ENCODE measurements at places on chromosomes 7 and 10.

DNA sequence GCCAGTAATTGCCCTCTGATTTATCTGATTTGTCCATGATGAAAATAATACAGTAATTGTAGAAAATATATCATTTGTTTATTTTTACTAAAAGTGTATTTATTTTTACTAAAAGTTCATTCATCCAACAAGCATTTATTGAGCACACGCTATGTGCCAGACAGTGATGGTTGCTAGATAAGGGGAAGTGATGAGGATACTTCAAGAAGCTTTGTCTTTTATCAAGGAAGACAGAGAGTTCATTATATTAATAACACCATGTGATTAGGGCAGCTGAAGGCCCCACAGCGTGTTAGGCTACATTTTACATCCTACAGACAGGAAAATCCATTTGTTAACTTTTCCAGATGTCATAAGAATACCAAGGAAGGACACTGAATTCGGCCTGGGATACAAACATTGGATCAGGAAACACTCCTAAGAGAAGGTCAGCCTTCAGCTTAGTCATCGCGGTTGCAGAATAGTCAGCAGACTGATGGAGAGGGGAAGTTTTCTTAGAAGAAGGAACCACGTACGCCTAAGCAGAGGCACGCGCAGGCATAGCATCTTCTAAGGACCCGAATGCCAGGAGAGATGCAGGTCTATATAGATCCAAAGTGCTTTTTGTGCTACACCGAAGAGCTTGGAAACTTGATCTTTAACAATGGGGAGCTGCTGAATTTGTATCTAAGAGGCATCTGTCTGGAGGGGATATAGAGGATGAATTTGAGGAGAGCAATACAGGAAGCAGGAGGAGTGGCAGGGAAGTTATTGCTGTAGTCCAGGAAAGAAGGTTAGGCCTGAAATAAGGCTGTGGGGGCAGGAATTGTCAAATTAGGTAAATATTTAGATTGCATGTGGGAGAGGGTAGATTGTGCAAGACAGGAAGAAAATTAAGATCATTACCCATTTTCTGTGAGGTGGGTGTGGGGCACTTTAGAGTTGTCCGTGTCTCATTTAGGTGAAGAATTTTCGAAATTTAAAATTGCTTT lies 85.7 kb downstream of the LRGUK start:
- DNase-seq: no peak

GRCh38 chr7:95725205-95725604 lies 47.1 kb upstream of the DYNC1I1 start:
- no peak for DNase-seq

GRCh38 chr7:54476609-54477008 lies 65.6 kb upstream of the VSTM2A start:
- DNase-seq: no peak

DNA sequence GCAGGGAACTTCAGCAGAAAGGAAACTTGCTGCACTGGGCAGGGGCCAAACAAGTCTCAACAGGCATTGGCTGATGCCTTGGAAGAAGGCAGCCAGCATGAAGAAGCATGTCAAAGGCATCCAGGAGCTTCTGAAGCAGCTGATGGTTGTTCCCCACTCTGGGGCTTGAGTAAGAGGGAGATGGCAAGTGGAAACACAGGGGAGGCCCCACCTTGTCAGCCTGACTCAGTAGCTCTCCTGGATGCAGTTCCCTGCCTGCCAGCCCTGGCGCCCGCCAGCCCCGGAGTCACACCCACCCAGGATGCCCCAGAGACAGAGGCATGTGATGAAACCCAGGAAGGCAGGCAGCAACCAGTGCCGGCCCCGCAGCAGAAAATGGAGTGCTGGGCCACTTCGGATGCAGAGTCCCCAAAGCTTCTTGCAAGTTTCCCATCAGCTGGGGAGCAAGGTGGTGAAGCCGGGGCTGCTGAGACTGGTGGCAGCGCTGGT lies 96.5 kb downstream of the TACC2 start:
- no peak for DNase-seq

GRCh38 chr7:138033241-138033640 lies 31.4 kb upstream of the CREB3L2 start:
- DNase-seq: no peak

GRCh38 chr7:116570306-116570705 lies 45.5 kb downstream of the CAV1 start:
- no peak for DNase-seq

DNA sequence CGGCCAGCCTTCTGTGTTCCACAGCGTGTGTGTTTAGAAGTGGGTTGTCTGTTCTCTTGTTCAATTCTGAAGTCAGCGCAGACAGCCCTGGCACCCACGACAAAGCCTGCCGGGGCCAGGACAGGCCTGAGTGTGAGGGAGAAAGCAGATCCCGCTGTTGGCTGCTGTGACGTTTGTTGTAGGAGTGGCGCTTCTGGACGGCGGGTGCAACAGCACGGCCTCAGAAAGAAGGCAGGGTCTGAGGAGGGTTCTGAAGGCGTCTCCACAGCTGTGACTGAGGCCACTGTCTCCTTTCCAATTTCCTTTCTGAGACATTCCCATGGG lies 76.2 kb downstream of the VIPR2 start:
- no peak for DNase-seq

- no peak for DNase-seq
Observed at GRCh38 chr10:49778197-49778596, 16.1 kb upstream of the OGDHL start.

DNA sequence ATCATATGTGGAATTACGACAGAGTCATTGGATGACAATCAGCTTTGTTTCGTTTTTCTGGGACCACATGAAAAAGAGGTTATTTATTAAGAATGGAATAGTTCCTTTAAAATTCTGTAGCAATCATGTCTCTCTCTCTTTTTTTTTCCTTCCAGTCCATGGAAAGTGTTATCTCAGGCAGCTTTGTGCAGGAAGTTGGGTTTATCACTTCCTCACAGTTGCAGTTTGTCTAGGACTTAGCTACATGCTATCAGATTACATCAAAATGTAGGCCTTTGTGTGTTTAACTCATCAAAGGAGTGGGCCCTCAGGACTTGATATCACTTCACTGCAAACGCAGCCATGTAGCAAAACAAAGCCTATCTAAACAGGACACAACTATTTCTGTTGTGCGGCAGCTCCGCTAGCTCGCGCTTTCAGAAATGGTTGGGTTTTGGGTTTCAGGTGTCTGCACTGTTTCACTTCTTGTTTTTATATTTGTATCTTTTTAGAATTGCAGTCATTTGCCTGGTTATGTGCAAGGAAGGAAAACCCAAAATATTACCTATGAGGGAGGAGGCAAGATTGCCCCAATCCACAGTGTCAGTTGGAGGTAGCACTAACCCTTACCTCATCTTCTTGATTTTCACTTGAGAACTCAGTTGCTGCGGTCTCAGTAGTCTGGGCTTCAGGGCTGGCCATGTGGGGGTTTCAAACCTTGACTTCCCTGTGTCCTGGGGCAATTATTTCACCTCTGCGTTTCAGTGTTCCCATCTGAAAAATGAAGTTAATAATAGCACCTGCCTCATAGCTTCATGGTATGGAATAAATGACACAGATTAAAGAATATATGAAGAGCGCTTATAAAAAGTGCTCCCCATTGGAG lies 66.7 kb downstream of the HHEX start:
- DNase-seq: no peak

GRCh38 chr7:45990276-45990675 lies 69.2 kb upstream of the IGFBP3 start:
- DNase-seq: no peak

Data from NCI-H187 (cell line).